NCI-H2171 (cell line): ENCODE measurements at places on chromosomes 6 and 20.

GRCh38 chr6:125886021-125886420 is 70.5 kb upstream of the HINT3 start:
- DNase-seq = no peak

DNA sequence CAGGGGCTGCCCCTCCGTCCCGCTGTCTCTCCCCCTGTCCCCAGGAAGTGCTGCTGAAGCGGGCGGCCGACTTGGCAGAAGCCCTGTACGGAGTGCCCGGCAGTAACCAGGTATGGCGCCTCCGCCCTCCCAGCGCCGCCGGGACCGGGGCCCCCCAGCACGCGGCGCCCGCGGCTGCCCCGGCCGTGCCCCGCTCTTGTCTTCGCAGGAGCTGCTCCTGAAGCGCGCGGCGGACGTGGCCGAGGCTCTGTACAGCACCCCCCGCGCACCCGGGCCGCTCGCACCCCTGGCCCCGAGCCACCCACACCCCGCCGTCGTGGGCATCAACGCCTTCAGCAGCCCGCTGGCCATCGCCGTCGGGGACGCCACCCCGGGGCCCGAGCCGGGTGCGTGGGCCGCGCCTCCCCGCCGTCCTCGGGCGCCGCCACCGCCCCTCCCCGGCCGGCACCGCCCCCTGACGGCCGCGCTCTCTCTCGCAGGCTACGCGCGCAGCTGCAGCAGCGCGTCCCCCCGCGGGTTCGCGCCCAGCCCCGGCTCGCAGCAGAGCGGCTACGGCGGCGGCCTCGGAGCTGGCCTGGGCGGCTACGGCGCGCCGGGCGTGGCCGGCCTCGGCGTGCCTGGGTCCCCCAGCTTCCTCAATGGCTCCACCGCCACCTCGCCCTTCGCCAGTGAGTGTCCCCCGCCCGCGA is 48.4 kb downstream of the CPXM1 start:
- peak; percentile 39 for DNase-seq

GRCh38 chr6:117432273-117432672 is 6.5 kb upstream of the ROS1 start:
- DNase-seq = no peak

DNA sequence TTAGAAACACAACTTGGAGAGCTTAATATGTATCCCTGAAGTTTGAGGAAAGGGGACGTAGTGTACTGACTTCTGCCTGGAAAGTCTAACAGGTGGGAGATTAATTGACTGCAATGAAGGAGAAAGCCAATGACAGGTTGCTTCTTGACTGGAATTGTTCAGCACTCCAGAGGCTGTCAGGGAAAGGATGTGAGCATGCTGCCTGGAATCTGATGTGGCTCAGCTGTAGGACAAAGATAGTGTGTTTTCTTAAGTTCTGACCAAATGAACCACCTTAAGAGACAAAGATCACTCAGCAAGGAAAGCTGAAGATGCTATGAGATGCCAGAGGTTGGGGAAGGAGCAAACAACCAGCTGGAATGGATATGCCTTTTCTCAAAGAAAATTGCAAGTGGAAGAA is 185.8 kb downstream of the PHF3 start:
- no peak for DNase-seq

DNA sequence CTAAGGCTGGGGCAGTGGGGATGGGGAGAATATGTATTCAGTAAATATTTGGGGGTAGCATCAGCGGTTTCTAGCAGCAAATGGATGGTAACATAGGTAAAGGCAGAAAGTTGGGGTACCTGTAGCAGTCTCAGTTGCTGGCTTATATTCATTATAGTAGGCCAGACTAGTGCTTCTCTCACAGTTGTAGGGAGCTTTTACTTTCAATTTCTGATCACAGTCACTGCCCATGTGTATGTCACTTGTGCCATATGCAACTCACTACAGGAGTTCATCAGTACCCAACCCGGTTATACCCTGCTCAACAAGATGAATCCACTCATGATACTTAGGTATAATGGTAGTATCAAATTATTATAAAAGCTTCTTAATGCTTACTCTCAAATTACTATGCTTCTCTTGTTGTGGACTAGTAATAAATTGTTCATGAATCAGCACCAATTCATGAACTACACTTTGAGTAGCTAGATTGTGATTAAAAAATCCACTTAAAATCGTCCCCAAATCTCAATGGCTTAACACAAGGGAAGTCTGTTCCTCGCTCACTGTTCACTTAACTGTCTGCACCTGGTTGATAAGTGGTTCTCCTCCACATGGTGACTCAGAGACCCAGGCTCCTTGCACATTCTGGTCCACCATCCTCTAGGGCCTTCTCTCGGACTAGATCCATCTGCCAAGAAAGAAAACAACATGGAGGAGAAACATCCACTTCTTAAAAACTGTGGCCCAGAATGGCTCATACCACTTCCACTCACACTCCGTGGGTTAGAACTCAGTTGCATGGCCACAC is 31.3 kb upstream of the MYLIP start:
- no peak for DNase-seq

DNA sequence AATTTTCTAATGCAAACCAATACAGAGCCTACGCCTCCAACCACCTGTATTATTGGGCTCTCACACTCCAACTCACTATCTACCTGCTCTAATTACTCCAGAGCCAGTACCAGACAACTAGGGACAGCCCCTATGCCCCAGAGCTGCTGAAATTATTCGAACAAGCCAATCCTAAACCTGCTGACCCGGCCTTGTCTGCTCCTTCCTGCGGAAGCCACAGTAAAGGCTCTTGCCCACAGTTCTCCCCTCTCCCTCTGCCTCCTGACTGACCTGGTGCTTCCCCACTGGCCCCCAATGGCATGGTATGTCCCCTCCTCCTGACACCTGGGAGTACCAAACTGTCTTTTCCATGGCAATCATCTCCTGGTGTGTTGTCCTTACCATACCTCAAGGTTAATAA is 4.1 kb upstream of the TOX2 start:
- no peak for DNase-seq

- DNase-seq = no peak
Observed at GRCh38 chr20:38581013-38581412, at the start of gene ADIG. ADIG (plus strand) TSS chr20:38581197; CDS start chr20:38581251, 54 bp downstream.

DNA sequence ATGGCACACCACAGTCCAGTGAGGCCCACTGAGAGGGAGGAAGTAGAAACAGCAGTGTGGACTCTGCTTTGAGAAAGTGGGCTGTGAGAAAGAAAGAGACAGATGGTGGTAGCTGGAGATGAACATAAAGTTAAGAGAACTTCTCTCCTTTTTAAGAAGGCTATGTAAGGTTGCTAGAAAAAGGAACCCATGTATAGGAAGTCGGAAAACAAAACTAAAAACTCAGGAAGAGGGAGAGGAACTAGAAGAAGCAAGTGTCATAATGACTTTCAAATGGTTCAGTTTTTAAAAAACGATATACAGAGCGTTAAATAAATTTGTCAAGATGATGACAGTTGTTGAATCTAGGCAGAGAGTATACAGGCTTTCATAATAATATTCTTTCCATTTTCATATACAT is 25.4 kb upstream of the GMNN start:
- DNase-seq = no peak

- DNase-seq = no peak
Observed at GRCh38 chr6:36570264-36570663, 23.0 kb upstream of the STK38 start.

GRCh38 chr6:43699564-43700186 is 12.1 kb upstream of the MRPS18A start:
- DNase-seq = no peak

DNA sequence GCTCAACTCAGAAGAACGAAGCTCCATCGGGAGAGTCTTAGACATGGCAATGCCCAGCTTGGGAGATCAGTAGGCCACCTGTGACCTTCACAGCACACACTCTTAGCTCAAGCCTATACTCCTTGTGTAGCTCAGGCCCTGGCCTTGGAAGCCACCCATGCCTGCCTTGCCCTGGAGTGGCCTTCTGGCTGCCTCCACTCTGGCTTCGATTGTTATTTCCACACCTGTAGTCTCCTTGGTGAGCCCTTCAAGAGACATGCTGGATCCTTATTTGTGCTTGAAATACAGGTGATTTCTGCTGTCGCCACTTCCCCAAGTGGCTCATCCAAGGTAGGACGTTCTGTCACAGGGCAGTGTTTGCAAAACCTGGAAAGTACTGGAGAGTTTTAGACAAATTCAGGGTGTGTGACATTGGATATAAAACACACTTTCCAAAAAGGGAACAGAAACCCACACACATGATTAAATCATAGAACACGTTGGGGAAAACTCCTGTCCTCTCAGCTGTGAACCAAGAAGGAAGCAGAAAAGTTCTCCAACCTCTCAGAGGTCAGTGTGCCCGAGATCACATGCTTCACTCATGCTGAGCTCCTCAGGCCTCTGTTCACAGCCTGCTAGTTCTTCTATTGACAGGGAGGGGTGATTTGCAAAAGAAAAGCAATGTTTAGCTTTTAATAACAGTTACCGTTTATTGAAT is 391.8 kb downstream of the CDC5L start:
- no peak for DNase-seq

- DNase-seq = no peak
Observed at GRCh38 chr6:24655215-24655614, 9.2 kb upstream of the KIAA0319 start.

- no peak for DNase-seq
Observed at GRCh38 chr6:162873537-162873936, 145.8 kb downstream of the PACRG start.

DNA sequence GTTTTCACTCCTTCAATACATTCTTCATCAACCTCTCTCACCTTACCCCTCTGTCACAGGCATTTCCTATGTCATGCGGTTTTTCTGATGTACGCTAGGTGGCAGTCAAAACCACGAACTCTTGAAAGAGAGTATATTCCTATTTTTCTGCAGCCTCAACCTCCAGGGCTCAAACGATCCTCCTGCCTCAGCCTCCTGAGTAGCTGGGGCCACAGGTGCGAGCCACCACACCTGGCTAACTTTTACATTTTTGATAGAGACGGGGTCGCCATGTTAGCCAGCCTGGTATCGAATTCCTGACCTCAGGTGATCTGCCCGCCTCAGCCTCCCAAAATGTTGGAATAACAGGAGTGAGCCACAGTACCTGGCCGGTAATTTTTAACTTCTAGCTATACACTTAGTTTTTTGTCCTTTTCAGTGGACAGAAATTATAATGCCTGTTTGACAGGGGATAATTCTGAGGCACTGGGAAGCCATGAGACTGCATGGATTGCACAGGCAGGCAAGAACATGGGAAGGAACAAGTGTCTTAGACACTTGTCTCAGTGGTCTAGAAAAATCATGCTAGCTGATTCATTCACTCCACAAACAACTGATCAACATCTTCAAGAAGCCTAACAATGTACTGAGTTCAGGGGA is 22.5 kb upstream of the HFE start:
- peak; percentile 21 for DNase-seq

- DNase-seq = no peak
Observed at GRCh38 chr6:304833-305370, 12.6 kb downstream of the DUSP22 start.

DNA sequence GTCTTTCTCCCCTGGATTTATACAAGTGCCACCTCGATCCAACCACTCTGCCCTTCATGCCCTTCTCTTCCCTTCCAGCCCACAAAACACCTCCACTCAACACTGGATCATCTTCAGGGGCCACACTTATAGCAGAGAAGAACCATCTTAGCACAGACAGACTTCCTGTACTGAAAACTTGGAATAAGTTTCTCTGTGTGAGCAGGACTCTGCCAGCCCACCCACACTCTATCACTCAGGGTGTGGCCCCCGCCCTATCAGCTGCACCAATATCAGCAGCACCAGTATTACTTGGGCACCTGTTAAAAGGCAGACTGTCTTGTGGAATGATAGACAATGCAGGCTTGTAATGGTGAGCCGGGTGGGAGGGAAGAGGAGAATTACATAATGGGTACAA is 86.7 kb downstream of the SCML4 start:
- DNase-seq = no peak

- no peak for DNase-seq
Observed at GRCh38 chr6:97160280-97160679, 122.7 kb downstream of the MMS22L start.

- no peak for DNase-seq
Observed at GRCh38 chr20:51468636-51469035, 73.9 kb downstream of the NFATC2 start.

GRCh38 chr6:81253821-81254220 is 498.7 kb downstream of the TENT5A start:
- no peak for DNase-seq

DNA sequence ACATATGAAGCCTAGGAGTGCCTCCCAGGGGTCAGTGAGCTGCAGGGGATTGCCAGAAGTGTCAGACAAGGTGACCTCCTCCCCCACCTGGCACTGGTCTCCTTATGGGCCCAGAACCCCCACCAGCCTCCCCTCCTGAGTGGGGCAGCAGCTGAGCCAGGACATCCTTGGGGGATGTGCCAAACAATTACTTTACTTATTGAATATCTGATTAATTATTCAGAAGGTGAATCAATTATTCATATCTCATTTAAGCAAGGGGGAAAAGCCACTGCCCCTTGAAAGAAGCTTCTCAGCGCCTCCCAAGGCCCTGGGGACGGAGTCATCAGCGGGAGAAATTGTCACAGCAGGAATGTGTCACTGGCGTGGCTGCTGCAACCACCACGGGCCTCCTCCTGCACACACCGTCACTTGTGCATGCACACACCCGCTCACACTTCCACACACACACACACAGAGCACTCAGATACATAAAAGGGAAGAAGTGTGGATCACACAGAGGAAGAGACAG is 123.4 kb upstream of the MAFB start:
- no peak for DNase-seq

GRCh38 chr6:136012943-136013342 is 161.4 kb downstream of the PDE7B start:
- no peak for DNase-seq

DNA sequence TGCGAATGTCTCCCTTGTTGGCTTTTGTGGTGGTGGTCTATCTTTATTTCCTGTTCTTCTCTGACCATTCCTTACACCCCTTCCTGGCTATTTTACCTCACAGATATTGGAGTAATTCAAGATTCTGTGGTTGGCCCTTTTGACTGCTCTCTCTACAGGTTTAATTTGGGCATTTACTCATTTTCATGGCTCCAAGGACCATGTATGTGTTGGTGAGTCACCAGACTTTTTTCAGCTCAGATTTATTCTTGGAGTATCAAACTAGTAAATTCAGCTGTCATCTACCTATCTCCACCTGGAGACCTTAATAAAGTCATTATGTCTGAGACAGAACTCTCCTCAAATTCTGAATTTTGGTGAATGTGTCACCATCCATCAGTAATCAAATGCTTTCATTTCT is 15.5 kb downstream of the RNF146 start:
- DNase-seq = no peak

- no peak for DNase-seq
Observed at GRCh38 chr6:168858926-168859325, 394.7 kb downstream of the THBS2 start.
